Esophagus squamous epithelium (tissue), 5 donors: ENCODE measurements at places on chromosomes 11 and 22.

- DNase-seq, result no peak
Observed at GRCh38 chr11:129021295-129021694, 78.6 kb upstream of the TP53AIP1 start.

DNA sequence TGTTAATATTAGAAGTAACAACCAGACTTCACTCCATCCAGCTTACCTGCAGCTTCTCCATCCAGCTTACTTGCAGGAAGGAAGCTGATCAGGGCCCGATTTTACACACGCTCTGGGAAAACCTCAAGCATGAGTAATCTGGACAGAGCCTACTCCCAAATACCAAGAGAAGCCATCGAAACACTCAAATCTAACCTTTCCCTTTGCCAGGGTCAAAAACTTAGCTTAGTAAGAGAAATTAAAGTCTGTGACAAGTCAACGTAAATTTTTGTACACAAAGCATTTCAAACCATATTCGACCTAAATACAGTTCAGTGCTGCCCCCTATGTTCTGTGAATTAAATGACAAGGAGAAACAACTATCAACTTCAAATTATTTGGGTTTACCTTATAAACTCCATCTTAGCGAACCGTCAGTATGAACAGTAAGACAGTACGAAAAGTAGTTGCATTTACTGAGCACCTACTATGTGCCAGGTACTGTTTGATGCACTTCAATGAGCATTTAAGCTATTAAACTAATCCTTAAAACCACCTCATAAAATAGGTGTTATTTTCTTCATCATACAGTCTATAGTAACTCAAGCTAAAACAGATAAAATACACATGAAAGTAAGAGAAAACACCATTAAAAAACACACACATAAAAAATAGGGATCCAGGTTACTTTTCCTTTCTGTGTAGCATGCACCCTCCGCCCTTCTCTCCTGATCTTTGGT, 36.9 kb downstream of the ARFGAP3 start:
- no peak for DNase-seq

- DNase-seq, result no peak
Observed at GRCh38 chr11:65416341-65416824, 6.2 kb upstream of the NEAT1 start.

- no peak for DNase-seq
Observed at GRCh38 chr11:60040109-60040508, at the start of gene OOSP2. Gene OOSP2, plus strand, starts transcription at chr11:60040409. Its CDS starts 51 bp downstream, at chr11:60040460.

GRCh38 chr11:111745719-111746504, 20.3 kb downstream of the PPP2R1B start:
- DNase-seq, result no peak

- DNase-seq, result no peak
Observed at GRCh38 chr11:13140028-13140870, 131.1 kb downstream of the RASSF10 start.

- DNase-seq, result no peak
Observed at GRCh38 chr11:61146416-61146815, 14.8 kb downstream of the VPS37C start.

- DNase-seq, result no peak
Observed at GRCh38 chr11:118175993-118176777, at the start of gene SCN2B. Gene SCN2B, minus strand, starts transcription at chr11:118176639. Its CDS starts 208 bp downstream, at chr11:118176431.

- DNase-seq, result no peak
Observed at GRCh38 chr22:41979423-41980250, 10.4 kb downstream of the SEPTIN3 start.

DNA sequence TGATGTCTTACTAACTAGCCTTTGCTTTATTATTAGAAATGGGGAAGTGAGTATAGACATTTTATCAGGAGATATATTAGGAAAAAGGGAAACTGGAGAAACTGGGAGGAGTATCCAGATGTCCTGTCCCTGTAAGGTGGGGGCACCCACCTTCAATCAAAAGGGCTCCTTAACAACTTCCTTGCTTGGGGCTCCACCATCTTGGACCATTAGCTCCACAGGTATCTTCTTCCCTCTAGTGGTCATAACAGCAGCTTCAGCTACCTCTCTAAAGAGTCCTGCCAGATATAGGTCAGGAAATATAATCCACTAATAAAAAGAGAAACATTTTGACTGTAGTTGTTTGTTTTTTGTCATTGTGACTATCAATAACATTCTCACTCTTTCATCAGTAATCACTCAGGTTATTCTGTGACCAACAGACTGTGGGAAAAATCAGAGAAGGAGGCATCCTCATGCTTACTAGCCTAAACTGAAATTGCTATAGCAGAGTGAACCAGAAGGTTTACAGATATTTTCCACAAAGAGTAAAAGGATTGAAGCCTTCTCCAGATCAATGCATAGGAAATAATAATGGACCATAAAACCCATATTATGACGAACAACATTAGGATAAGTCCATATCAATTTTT, 10.4 kb downstream of the OR51B4 start:
- DNase-seq, result no peak

DNA sequence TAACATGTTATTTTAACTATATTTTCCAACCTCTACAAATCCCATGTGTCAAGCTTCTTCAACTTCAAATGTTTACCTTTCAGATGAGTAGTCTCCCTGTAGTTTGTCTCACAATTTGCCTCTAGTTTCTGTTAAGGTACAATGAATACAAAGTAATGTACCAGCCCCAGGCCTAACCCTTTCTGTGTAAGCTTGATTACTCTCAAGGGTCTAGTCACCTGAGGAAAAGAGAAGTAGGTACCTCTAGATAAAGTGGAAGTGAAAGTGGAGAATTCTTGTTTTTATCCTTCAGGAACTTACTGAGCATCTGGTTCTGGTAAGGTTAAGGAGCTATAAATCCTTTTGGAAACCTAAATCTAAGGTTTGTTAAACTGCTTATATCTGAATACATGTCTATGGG, at the start of gene OR51A7:
TSS of gene OR51A7 (plus strand) at position 300 of the 400 bp plus-strand sequence. CDS start 3,587 bp downstream, outside the sequence.
- no peak for DNase-seq

GRCh38 chr11:125091877-125092664, 19.4 kb downstream of the TMEM218 start:
- no peak for DNase-seq

DNA sequence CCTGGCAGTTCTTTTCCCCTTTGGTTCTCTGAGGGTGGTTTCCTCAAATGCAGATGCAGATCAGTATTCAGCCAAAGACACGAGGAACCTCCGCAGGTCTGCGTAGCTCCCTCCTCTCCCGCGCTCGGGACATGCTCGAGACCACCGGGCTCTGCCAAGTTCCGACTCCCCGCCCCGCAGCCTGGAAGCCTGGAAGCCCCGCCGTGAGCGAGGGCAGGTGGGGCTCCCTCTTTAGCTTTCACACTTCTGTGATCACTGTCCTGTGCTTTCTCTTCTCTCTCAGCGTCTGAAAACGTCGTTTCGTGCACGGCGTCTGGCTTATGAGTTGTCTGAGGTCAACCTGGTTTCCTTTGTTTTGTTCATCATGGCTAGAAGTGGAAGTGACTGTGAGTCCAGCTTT, 26.6 kb downstream of the ZBED4 start:
- no peak for DNase-seq

GRCh38 chr22:45925811-45926351, 51.1 kb downstream of the WNT7B start:
- no peak for DNase-seq

DNA sequence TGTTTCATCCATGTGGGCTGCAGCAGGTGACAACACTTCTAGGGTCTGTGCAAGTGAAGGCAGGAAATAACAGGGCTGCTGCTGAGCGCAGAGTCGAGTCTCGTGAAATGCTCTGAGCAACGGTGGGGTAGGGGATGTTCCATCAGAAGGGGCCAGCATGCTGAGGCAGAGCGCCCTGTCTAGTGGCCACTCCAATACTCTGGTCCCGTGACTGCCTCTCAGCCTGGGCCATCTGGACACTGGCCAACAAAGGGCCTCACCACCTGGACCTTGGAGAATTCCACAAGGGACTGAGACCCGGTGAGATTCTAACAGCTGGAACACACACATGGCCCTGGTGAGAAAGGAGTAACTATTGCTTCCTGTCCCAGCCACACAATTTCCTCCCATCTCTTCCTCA, 375.7 kb downstream of the SHANK2 start:
- DNase-seq, result no peak

GRCh38 chr11:130737866-130738431, 178.3 kb downstream of the SNX19 start:
- DNase-seq, result no peak

DNA sequence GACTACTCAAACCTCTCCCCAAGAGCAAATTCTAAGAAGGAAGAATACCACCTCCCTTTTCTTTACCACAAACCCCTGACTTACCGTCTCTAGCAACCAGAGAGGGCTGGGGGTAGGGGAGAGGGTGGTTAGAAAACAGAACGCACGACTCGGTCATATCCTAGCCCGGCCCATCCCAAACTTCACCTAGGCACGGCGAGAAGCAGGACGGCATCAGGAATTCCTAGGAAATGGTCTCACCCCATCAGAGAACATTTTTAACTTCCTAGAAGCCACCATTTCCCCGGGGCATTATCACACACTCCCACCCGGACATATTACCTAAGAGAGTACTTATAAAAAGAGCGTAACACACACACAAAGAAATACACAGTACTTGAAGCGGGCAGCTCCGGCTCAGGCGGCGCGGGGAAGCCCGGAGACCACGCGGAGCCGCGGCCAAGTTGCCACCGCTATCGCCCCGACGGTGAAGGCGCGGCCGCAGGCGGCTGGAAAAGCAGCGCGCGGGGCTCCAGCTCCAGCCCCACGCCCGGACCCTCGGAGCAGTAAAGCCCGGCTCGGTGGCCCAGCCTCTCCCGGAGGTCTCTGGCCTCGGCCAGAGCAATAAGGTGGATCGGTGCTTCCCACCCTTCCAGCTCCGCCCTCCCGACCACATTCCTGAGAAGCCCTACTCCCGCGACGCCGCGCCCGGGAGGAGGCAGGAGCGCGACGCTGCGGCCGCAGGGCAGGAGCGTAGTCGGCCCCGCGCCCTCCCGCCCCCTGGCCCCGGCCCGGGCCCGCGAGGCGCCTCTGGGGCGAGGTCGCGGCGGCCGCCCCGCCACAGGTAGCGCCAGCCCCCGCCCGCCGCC, 878 bp downstream of the RRAS2 start:
- no peak for DNase-seq

- DNase-seq, result no peak
Observed at GRCh38 chr11:75627906-75628668, 40.8 kb downstream of the MAP6 start.

DNA sequence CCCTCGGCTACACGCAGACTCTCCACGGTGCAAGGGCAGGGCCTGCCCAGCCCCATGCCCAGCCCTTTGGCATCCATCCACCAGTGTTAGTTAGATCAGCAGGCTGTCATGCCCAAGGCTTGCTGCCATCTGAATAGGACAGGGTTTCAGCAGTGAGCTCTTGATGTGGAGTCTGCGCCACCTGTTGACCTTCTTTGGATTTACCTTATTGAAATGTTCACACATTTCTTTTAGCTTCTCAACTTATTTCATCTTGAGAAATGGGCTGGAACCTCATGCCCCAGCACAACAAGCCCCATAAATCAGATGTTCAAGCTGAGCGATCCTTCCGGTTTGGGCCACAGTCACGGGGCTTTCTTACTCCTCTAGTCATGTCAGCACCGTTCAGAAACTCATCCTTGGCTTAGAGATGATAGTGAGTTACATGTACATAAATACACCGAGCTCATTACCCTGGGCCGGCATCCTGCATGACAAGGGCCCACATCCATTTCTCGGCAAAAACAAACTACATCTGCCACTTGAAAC, 61.7 kb downstream of the PARVB start:
- DNase-seq, result no peak

DNA sequence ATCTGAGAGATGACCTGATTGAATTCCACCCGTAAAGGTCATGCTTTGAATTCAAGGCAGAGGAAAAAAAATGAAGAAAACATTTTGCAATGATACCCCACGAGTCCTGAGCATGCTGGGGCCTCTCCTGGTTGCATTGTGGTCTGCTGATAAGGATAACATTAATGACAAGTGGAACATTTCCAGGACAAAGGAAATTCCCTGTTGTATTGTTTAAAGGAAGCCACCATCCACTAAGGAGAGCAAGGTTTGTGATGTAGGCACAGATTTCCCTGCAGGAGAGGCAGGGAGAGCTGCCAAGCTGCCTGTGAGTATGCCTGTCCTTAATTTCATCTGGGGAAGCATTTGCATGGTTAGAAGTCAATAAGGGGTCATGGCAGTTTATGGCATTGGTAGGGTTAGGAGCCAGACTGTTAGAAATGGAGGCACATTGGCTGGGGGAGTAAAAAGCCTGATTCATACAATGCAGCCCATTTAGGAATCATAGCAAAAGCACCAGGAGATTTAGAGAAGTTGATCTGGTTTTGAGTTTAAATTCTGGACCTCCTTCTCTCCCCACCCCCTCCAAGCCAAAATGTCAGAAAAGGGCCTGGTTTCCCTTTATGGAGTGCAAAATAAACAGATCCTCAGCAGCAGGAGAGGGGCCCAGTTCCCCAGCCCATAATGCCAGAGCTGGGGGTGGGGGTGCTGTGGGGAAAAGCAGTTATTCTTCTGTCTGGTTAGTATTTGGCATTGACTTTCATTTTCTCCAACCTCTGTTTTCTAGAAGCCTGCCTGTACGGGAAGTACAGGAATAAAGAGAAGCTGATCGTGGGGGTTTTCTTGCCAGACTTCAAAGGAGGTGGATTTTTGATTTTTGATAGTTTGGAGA, 22.1 kb downstream of the FLI1 start:
- DNase-seq, result no peak

DNA sequence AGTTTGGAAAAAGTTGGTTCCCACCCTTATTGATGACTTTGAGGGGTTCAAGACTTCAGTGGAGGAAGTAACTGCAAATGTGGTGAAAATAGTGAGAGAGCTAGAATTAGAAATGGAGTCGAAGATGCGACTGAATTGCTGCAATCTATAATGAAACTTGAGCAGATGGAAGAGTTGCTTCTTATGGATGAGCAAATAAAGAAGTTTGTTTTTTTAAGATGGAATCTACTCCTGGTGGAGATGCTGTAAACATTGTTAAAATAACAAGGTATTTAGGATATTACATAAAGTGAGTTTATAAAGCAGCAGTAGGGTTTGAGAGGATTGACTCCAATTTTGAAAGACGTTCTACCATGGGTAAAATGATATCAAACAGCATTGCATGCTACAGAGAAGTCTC, 64.2 kb upstream of the GRK2 start:
- DNase-seq, result no peak

- no peak for DNase-seq
Observed at GRCh38 chr11:125074511-125075241, 11.6 kb downstream of the SLC37A2 start.

- no peak for DNase-seq
Observed at GRCh38 chr11:118291477-118292135, 12.9 kb upstream of the CD3E start.

DNA sequence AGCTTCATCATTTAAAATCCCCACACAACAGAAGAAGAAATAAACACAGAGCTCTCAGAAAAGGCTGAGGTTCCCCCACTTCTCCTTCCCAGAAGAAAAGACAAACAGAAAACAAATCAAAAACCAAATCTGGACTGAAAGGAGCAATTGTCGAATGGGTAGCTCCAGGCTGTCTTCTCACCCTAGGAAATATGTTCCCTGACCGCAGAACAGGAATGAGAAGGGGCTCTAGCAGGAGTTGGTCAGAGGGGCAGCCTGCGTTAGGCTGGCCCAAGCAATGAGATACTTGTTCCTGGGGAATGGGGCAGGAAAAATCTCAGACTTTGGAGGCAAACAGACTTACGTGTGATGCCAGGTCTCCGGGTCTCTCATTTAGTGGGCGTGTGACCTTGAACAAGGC, 562.6 kb upstream of the CADM1 start:
- DNase-seq, result no peak
